ENCODE measurements at places on chromosomes 5 and 9.

DNA sequence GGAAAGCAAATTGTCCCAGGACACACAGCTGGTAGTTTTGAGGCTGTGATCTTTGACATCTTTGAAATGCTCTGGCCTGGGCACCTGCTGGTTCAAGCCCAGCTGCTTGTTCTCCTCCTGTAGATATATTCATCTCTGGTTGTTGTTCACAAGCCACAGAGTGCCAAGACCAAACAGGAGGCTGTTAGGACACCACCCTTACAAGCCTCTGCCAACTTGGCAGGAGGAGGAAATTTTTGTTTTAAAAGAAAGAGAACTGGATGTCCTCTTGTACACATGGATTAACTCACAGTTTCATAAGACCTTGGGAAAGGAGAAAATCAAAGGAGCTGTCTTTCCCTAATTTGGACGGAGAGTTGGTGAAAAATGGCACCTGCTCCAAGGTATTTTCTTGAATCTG, 8.5 kb upstream of the ZFP62 start:
- peak; percentile 88 for DNase-seq

DNA sequence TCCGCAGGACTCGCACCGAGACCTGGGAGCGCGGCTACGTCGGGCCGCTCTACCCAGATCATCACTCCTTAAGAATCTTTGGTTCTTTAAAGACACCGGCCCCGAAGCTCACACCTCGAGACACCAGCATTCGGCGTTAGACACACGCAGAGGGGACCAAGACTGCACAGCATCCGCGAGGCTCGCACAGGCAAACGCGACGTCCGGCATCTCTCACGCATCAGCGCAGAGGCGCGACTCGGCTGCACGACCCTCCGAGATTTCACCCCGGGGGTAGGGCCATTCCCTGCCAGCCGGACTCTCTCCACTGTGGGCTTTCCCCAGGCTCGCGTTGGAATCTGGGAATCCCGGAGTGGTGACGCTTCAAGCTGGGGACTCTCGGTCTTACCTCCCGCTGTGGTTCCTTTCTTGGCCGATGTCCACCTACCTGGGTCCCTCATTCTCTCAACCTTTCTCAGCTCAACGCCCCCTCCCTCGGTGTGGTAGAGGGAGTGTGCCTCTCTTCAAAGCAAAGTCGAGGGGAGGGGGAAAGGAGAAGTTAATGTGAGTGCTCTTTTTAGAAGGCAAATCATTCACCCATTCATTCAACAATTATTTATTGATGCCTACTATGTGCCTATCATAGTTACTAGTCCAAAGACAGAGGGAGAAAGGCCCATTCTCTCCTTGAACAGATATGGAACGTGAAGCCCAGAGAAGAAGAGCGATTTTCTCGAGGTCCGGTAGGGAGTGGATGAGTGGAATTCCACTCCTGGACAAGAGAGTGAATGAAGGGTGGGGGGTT, 1.3 kb upstream of the HAND1 start:
- no peak for DNase-seq

- no peak for DNase-seq
Observed at GRCh38 chr5:72815580-72816283, 729 bp upstream of the TNPO1 start.

- DNase-seq: no peak
Observed at GRCh38 chr9:35754264-35754663, at the start of gene MSMP. Gene MSMP (minus strand): TSS chr9:35754276. CDS start chr9:35754129, 147 bp downstream.

DNA sequence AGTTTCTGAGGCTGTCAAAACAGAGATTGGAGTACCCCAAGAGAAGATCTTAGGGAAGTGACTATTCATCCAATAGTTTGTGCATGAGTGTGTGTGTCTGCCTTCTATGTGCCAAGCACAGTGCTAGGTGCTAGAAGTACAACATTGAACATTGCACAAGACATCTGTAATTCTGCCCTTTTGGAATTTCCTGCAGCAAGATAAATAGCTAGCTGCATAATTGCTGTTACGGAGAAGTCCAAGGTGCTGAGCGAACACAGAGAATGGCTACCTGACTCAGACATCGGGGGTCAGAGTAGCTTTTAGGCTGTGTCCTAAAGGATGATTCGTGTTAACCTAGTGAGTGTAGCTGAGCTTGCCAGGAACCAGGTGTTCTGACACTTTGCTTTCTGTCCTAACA, 44.8 kb downstream of the PAPPA start:
- no peak for DNase-seq

DNA sequence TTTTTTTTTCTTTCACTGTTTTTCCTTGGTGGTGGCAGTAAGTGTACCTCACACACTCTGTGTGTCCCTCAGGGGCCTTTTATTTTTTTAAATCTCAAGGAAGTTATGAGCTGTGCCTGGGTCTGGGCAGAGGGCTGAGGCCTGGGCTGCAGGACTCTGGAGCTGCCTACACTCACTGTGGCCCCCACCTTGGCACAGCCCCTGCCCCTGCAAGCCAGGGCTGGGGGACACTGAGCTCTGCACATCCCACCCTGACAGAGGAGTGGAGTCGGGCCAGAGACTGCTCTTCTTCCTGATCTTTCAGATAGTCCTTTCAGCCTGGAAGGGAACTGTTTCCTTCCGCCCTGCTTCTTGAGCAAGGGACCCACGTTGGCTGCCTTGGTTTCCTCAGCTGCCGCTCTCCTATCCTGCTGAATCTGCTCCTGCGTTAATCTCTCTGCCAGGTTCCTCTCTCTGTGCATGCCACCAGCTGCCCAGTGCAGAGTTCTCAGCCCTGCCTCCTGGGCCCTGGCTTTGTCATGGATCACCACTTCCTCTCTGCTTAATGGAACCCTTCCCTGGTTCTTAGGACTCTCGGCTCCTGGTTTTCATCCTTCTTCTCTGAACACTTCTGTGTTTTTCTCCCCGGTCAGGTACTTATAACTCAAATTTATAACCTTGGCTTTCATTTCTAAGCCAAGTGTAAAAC, 502.3 kb downstream of the DIRAS2 start:
- no peak for DNase-seq

DNA sequence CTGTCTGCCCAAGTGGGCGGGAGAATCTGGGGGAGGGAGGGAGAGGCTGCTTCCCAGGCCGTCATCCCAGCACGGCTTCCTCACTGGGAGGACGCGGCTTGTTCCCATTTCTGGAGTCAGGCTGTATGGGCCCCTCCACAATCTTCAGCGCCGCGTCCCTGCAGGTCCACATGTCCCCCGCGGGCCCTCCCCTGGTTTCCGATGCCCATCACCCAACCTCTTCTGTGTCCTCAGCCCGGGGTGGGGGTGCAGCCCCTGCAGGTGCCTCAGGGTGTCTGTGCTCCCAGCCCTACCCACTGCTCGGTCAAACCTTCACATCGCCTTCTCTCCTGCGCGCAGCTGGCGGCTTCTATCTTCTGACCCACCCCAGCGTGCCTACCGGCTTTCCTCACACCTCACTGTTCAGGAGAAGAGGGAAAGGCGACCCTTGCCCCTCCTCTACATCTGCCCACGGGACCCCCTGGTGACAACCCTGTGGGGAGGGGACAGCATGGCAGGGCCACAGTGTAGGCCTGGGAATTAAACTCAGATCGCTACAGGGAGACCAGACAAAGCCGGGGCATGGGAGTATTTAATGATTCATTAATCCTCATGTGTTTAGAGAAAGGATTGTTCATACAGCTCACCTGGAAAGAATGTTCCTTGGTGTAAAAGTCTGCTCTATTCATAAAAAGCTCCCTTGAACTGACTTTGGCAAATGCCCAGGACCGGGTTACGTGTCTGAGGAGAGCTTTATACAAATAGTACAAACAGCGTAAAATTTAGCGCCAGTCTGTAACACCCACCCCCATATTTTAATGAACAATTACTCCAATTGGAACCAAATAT, 145.1 kb downstream of the IRX1 start:
- DNase-seq: peak; percentile 44

GRCh38 chr5:172506251-172506650, 51.9 kb upstream of the SH3PXD2B start:
- no peak for DNase-seq

DNA sequence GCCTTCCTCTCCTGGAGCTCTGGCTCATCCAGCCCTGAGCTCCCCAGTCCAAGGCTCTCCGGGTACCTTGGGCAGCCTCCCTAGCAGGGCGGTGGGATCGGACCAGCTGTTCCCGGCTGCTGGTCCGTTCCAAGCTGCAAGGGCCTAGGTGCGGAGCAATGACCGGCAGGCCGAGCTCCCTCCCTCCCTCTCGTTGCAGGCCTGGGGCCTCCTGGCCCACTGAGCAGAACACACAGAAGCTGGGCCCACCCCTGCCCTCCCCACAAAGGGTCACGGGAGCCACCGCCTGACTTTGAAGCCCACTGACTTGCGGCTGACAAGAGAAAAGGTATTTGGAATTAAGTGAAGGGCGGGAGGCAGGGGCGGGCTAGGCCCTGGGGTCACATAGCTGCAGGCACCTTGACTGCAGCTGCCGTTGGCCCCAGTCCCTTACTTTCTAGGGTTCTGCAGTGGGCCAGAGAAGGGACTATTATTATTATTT, 104.7 kb upstream of the IER5L start:
- no peak for DNase-seq

- no peak for DNase-seq
Observed at GRCh38 chr5:36060420-36060887, 6.2 kb downstream of the UGT3A2 start.

DNA sequence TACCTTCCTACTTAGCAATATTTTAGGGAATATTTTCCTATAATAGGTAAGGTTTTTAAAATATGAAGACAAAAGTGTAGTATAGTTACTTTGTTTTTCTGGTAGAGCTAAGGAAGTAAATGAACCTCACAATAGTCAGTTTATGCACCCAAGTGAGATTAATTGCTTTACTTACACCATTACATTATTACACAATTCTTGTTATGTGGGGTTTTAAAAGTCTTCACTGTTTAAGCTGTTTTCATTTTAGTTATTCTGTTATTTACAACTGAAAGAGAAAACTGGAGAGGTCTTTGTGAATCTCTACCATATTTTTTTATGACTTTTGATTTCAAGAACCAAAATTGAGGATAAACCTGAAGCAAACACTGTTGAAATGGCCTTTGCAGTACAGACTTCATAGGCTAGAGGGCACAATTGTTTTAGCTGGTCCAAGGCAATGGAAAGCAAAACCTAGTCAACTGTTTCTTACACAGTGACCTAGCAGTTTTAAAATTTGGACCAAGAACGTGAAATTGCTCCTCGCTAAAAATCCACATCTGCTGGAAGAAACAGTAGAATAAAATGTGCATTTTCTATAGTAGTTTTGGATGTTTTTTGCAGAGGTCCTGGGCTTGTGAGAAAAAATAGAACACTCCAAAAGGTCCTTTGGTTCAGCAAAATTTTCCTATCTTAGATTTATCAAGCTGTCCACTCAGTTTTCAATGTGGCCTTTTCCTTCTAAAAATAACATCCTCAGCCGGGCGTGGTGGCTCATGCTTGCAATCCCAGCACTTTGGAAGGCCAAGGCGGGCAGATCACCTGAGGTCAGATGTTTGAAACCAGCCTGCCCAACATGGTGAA, 66.4 kb upstream of the FER start:
- peak; percentile 10 for DNase-seq

GRCh38 chr5:154401355-154401754, 44.4 kb upstream of the SAP30L start:
- DNase-seq: no peak

DNA sequence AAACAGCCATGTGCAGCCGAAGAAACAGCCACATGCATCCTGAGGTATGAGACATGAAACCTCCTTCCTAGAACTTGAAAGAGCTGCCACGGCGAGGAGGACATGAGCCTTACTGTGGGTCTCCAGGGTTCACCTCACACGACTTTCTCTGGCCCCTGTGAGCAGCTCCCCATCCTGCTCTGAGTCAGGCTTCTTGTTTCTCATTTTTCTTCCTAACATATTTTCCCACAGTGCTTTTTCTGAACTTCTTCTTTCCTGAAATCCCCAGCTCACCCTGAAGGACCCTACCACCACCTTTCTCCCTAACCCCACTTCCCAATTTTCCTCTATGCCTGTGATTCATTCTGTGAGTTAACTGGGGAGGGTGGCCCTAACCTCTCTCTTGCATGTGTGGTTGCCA, 33.7 kb upstream of the ADRB2 start:
- DNase-seq: no peak

DNA sequence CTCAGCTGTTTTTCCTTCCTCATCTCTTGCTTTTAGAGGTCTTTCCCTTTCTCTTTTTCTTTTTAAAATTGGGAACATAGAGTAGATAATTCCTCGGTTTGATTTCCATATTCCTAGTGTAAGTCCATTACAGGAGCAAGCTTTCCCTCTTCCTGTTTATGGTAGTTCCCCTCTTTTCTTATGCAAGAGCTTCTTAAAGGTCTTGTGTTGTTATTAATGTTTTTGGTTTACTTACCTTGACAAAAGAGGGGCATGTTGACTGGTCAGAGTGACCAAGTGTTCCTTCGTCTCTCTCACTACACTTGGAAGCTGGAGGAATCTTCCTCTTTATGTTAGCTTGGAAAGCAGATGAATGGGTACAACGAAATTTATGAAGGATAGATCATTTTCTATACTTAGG, 8.3 kb downstream of the ATG10 start:
- DNase-seq: no peak

DNA sequence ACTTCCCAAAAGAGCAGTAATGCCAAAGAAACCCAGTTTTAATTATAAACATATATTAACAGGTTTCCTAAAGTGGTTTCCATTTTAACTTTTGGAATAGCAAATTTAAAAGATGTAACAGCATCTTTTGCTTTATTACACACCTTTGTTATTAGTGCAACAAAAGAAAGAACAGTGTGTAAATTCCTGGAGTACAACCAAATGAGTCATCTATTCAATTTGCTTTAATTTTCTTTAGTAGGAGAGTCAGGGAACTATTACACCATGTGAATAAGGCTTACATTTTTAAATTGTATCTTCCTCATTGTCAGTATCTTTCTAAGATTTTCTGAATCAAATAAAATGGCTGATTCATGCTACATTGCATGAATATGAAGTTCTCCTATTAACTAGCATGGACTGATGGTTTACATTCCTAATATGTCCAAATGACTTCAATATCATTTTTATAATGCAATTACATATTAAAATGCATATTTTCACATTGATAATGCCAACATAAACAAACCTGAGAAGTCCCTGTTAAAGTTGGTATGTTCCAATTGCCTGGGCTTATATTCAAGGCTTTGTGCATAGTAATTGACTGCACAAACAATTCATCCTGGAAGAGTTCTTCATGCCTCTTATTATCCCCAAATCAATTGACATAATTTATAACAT, 22.5 kb downstream of the EDIL3 start:
- DNase-seq: no peak

GRCh38 chr5:135598691-135599395, 20.1 kb upstream of the CXCL14 start:
- no peak for DNase-seq

- no peak for DNase-seq
Observed at GRCh38 chr5:180296771-180297170, 4.9 kb upstream of the MAPK9 start.

DNA sequence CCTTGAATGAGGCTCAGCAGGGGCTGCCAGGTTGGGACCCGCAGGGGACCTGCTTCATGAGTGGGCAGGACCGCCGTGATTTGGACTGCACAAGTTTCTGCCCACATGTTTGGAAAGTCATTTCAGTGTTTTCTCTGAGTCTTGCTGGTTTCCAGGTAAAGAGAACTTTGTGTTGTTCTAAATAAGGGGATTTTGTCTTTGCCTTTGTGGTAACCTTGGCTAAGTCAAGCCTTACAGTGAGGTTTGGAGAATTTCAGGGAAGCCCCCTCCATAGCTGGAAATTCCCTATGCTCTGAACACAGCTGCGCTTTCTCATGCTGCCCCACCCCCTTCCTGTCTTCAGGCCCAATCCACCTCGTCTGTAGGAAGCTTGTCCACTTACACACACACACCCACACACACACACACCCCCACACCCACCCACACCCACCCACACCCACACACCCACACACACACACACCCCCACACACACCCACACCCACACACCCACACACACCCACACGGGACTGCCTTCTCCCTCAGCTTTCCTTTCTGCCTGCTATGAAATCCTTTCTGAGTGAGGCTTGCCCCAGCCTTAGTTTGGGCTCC, 270.1 kb downstream of the HSPA4 start:
- no peak for DNase-seq

GRCh38 chr9:93476924-93477323, 23.5 kb upstream of the FAM120AOS start:
- no peak for DNase-seq
